ENCODE measurements at places on chromosomes 6 and 20.

- peak; percentile 25 for DNase-seq
These were observed 68.6 kb downstream of the THBS2 start for GRCh38 chr6:169185011-169185521.

DNA sequence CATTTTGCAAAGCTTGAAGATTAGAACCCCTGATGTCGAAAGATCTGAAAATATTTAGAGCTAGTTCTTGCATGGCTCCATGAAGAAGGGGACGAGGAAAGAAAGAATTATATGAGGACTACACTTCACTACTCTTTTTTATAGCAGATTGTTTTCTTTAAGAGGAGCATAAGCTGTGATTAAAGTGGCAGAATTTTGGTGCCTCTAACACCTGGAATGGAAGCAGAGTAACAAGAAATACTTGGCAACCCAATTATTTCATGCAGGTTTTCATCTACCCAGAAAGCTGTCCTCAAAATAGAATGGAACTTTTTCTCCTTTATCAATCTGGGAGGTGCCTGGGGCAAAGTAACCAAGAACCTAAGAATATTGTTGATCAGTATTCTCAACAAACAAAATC lies 4.0 kb downstream of the METTL24 start:
- no peak for DNase-seq

GRCh38 chr6:166687070-166687878 lies 60.2 kb upstream of the RPS6KA2 start:
- DNase-seq: no peak

- no peak for DNase-seq
These were observed 6.3 kb downstream of the ZMYND8 start for GRCh38 chr20:47350181-47350550.

- DNase-seq: peak; percentile 64
These were observed at the start of gene CD93 for GRCh38 chr20:23086056-23086566. Gene CD93, minus strand, starts transcription at chr20:23086324. Its CDS starts 132 bp downstream, at chr20:23086192.

DNA sequence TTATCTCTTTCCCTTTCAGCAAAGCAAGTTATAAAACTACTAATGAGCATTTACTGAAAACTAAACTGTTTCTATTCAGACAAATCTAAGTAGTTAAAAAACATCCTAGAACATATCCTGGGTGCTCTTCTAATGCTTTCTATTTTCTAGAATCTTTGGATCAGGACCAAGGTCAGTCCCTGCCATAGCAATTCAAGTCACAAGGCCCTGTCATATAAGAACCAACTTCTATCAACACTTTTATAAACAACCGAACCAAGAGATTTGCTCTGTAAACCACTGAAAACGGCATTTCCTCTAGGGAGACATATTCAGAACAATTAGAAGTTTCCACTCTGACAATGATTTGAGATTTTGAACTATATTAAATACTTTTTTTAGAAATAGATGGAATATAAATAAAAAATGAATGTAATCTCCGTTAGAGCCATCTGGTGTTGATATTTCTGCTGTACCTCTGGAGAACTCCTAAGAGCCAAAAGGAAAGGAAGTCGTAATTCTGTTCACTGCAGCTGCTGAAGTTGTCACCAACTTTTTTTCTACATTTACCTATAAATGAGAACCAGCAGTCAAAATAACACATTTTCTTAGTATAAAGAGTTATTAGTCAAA lies 51.4 kb upstream of the LGSN start:
- DNase-seq: no peak

DNA sequence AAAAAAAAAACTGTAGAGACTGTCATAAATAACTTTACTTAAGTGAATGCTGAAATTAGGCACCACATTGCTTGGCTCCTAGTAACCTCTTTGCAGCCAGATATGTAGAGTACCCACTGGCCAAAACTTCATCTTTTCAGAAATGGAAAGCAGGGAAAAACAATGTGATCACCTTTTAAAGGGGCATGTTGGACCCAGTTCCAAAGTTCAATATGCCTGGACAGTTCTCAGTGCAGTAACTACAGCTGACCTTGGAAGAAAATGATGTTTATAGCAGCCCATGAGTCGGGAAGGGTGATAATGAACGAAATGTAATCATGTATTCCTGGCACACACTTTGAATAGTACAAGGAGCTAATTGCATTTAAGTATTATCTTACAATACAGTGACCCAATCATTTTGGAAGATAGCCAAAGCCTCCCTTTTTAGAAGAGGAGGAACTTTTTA lies 93.6 kb upstream of the TAB2 start:
- DNase-seq: no peak

GRCh38 chr20:17641993-17642392 lies 40.0 kb downstream of the RRBP1 start:
- no peak for DNase-seq

- DNase-seq: no peak
These were observed 631.3 kb downstream of the TFAP2A start for GRCh38 chr6:9783567-9783966.

DNA sequence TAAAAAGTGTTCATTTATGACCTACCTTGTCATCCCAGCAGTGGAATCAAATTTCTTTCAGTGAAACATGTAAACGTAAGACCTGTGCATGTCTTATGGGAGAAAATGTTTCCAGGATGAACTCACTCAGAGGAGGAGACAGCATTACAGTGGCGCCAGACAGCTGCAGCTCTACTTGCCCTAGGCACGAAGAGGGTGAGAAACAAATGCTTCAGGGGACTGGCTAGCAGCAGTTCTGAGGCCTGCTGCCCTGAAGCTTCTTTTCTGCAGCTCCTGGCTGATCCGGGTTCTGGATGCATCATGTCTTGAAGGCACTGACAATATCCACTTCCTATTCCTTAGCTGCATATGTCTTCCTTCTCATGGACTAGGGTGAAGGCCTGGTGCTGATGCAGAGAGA lies 120.2 kb downstream of the QRSL1 start:
- DNase-seq: no peak

DNA sequence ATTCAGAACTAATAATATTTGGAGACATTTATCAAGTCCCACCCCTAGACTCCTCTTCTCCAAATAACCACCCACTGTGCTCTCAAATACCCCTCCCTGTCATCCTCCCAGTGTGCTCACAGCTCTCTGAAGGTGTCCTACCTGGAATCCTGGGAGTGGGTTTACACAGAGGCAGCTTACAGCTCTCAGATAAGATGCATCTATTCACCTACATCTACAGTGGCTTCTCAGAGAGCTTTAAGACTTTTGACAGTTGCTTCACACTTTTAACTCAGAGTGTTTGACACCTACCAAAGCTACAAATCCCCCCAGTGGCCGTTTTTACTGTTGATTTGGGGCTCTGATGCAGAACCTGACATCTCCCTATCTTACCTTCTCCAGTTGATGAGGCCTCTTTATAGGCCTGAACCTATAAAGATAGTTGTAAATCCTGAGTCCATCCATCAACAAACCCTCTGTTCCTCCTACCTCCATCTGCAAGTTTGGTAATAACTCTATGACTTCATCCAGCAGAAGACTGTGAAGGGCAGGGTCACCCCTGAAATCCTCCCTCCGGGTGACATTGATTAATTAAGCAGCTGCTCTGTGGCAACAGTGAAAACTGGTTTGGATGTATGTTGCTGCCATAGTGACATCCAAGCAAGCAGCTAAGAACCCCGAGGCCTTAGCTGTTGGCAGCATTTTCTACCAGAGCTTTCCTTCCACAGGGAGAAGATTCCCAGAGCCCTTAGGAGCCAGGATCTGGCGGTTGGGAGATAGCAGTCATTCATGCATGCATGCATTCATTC lies 226.1 kb upstream of the RREB1 start:
- DNase-seq: no peak

- peak; percentile 40 for DNase-seq
These were observed 245.1 kb downstream of the FOXA2 start for GRCh38 chr20:22339091-22339881.

DNA sequence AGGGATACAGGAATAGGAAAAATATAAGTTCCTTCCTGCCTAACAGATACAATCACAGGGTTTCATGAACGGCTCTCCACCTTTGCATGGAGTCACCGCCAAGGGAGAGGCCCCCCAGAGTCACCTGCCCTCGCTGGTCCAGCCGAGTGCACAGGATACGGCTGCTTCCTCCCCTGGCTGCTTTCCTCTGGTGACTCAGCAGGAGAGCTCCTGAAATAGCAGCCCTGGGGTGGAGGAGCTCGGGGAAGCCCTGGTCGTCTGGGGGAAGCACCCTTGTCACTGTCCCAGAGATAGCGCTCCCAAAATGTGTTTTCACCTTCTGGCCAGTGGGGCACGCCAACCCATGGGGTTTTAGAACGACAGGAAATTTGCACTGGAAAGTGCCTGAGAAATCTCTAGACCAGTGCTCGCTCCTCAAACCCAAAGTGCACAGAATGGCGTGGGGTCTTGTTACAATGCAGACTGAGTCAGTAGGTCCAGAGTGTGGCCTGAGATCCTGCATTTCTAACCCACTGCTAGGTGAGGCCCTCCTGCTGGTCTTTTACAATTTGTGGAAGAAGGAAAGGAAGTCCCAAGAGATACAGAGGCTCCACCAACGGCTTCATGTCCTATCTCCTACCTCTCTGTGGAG lies 35.9 kb upstream of the FAM50B start:
- DNase-seq: peak; percentile 68

DNA sequence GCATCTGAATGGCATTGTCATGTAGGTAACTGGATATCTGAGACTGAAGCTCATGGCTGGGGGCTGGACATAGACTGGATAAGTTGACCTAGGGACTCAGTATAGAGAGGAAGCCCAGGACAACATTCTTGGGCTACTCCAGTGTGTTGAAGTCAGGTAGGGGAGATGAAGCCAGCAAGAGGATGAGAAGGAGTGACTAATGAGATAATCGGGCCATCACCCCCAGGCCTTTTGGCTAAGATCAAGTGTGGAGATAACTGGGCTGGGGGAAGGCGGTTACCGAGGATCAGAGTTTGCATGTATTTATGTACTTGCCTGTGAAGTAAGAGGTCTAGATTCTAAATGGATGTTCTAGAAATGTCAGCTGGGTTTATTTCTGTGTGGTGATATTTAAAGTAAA lies 73.4 kb downstream of the ELOVL2 start:
- DNase-seq: no peak

- DNase-seq: no peak
These were observed 67.6 kb upstream of the CNKSR3 start for GRCh38 chr6:154578004-154578559.

GRCh38 chr6:112160745-112161144 lies 73.4 kb downstream of the FAM229B start:
- no peak for DNase-seq
